Motor neuron (in vitro differentiated cells): ENCODE measurements at places on chromosomes 2 and 18. TPM values are rescaled to one million over a fixed set of nuclear protein-coding genes. Genes with fewer than 3 reads are reported as not detected.

Gene AMER3
- 7.7 and 9.2 TPM in 2 replicates for total RNA-seq

Gene SLC16A14
- total RNA-seq = 0.18 and 0.50 TPM in 2 replicates

Gene SS18
- 31.7 and 34.7 TPM in 2 replicates for total RNA-seq

Gene CHRND
- 0.21 and 0.23 TPM in 2 replicates for total RNA-seq

Gene CD207
- total RNA-seq = 0.37 and 0.88 TPM in 2 replicates

Gene ITGA4
- 2.4 and 3.2 TPM in 2 replicates for total RNA-seq

Gene FAP
- 50.5 and 93.2 TPM in 2 replicates for total RNA-seq

Gene TMEM182
- 5.8 and 6.9 TPM in 2 replicates for total RNA-seq

Gene SERPINB10
- not detected in 2 replicates for total RNA-seq

Gene DSG4
- not detected in 2 replicates for total RNA-seq

Gene TCF7L1
- 3.7 and 4.2 TPM in 2 replicates for total RNA-seq

Gene COL3A1
- total RNA-seq = 0.14 and 0.17 TPM in 2 replicates

DNA sequence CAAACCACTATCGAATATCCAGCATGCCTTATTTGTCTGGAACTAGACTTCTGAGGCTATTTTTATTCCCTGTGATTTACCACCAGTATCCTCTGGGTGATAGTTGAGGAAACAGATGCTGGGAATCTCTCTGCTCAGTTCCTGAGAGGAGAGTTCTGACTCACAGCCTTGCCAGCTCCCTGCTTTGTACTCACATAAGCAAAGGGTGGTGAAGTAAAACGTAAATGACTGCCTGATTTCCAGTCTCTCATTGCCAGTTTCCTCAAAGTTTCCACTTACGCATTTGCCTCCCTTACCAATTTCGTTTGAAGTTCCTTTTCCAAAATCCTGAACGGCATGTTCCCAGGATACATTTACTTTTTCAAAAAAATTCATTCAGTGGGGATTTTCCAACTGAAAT, 69.2 kb upstream of the HNRNPA3 start:
- ATAC-seq = peak; percentile 75

GRCh38 chr2:161419638-161420190, 3.6 kb downstream of the TBR1 start:
- ATAC-seq = no peak

DNA sequence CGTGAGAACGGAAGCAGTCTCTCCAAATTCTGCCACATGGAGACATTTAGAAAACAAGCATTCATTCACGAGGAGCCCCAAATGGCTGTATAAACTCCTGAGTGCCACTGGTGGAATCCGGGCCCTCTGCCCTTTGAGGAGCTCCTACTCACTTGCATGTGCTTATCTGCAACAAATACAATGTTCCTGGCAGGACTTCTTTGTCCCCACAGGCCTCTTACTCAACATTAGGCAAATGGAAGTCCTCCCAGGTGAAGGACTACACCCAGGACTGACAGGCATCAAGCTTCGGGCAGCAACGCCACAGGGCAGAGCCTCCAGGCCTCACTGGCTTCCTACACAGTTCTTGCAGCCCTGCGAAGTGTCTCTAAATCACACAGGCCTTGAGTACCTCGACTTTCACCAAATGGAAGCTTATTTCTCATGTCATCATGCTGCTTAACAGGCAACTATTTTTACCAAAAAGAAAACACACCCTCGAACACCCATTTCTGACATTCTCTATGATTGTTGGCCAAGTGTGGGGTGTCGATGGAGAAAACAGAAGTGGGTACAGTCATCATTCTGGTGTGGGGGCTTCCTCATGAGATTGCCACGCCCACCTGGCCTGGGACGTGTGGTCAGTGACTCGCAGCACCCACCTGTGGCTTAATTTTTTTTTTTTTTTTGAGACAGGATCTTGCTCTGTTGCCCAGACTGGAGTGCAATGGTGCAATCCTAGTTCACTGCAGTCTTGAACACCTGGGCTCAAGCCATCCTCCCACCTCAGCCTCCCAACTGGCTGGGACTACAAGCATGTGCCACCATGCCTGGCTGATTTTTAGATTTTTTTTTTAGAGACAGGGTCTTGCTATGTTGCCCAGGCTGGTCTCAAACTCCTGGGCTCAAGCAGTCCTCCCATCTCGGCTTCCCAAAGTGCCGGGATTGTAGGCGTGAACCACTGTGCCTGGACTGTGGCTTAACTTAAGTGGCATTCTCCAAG, 186.8 kb upstream of the GLI2 start:
- no peak for ATAC-seq

- ATAC-seq = no peak
Observed at GRCh38 chr2:12068796-12069538, 322.5 kb downstream of the LPIN1 start.

DNA sequence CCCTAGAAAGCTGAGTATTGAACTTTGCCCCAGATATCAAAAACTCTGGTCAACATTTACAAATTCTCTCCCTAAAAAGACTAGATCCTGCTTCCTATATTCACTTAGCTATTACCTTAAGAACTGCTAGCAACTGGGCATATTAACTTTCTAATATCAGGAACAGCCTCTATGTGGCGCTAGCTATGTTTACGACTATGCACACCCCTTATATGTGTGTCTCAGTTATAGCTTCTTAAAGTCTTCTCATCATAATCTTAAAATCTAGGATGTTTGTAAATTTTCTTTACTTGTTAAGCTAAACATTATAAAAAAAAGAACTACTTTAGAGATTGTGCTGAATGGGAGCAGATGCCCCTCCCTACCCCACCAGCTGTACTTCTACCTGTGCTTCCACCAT, 1.7 kb upstream of the STAMBP start:
- ATAC-seq = no peak

DNA sequence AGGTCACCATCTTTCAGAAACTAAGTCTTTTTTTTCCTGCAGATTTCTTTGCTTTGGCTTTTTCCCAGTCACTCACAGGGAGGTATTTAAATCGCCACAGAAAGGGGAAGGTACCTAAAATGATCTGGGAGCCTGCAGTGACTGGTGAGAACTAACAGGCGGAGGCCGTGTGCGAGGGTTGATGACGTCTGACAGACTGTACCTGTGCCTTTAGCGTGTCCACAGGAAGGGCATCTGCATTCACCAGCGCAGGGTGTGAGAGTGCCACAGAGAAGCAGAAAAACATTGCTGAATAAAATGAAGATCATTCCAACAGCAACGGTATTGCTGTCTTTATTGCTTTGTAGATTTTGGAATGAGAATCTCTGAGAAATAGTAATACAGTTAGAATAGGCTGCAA, 5.7 kb downstream of the CTDP1 start:
- no peak for ATAC-seq

DNA sequence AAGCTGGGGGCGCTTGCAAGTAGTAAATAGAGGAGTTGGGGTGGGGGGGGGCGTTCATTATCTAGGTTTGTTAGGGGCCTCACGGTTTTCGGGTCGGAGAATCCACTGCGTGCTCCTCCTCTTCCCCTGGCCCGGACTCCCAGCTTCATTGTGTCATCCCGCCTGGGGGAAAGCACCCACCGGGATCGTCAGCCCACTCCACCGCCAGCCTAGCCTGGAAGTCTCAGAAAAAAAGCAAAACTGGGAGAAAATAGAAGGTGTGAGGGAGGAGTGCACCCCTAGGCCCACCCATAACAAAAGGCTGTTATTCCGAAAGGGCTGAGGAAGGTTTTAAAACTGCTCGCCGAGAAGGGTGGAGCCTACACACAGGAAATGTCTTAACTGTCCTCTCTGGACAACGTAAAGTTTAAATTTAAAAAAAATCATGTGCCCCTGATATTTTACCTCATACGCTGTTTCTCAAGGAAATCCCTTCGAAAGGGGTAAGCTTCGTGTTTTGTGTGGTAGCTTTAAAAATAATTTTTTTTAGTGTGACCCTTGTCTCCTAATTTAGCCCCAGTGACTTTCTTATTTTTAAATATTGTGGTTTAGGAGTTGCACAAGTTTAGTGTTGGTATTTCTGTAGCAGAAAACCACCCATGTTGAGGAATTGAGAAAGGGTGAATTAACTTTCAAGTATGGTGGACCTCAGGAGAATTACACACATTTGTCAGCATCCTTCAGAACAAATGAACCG, 104.2 kb downstream of the SPTBN1 start:
- no peak for ATAC-seq

DNA sequence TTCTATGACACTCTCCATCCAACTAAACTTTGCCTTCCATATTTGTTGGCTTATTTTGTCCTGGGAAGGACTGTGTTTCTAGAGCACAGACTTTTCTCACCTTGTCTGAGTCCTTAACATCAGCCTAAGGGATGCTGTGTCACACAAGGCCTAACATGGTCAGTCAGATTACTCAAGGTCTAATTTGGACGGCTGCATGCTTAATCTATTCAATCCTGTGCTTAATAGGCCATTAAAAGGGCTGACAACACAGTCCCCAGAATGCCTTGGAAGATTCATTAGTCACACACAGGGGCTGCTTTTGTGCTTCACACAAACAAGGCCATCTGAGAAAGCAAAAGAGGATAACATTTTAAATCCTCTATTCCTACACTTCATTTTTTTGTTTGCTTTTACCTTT, 84.0 kb downstream of the DYNAP start:
- ATAC-seq = no peak

DNA sequence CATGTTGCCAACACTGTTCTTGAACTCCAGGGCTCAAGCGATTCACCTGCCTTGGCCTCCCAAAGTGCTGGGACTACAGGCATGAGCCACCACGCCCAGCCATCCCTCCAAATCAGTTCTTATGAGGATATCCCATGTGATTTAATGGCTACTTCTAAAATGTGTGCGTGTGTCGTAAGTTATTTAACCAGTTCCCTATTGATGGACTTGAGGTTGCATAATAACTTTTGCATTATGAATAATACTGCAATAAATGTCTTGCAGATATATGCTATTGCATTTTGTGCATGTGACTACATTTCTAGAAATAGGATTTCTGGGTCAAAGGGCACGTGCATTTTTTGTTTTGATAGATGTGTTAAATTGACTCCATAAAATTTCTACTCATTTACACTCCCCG, 19.0 kb downstream of the DIPK1C start:
- no peak for ATAC-seq

DNA sequence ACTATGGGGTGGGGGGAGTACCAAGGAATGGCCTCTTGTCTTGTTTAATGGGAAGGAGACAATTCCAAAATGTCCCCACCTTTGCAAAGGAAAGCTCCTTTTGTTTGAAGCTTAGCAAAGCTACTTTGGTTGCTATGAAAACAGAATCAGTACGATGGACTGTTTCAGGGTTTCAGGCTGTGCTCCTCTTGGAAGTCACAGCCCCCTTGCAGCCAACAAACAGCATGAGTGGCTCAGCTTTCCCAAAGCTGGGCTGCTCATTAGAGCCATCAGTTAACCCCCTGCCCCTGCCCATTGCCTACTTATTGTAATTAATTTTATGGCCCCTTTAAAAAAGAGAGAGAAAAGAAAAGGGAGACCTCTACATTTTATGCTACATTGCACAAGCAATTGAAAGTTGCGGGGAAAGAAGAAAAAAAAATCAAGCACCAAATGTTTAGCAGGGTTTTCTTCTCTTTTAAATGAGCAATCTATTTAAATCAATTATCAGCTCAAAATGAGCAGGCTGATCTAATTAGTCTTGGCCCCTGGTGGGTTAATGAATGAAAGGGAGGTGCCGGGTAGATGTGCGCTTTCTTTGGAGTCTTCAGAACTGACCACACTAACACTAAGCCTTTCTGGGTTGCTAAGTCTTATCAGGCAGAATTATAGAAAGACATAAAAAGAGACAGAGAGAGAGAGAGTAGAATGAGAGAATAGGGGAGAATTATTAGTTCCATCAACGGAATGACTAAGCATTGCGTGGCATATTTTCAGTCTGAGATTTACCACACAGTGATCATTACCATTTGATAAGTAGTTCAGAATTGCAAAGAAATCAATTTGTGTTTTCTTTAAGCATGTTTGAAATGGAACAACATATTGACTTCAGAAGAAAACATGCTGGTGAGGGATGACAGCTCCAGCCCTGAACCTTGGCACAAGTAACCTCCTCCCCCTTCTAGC, 284.9 kb downstream of the INSIG2 start:
- no peak for ATAC-seq

GRCh38 chr2:226873051-226873620, 37.3 kb downstream of the RHBDD1 start:
- no peak for ATAC-seq

GRCh38 chr2:156592809-156593593, 156.8 kb downstream of the GPD2 start:
- ATAC-seq = no peak

- ATAC-seq = no peak
Observed at GRCh38 chr2:573805-574392, 103.3 kb downstream of the TMEM18 start.

GRCh38 chr18:58615140-58616132, 13.5 kb downstream of the ALPK2 start:
- ATAC-seq = peak; percentile 81

- no peak for ATAC-seq
Observed at GRCh38 chr2:313991-314390, 26.1 kb upstream of the ALKAL2 start.

- ATAC-seq = no peak
Observed at GRCh38 chr2:240932001-240932723, 26.0 kb downstream of the CROCC2 start.

- ATAC-seq = no peak
Observed at GRCh38 chr2:2646433-2647051, 315.5 kb upstream of the MYT1L start.

- ATAC-seq = no peak
Observed at GRCh38 chr2:241560883-241561474, 2.4 kb downstream of the BOK start.

DNA sequence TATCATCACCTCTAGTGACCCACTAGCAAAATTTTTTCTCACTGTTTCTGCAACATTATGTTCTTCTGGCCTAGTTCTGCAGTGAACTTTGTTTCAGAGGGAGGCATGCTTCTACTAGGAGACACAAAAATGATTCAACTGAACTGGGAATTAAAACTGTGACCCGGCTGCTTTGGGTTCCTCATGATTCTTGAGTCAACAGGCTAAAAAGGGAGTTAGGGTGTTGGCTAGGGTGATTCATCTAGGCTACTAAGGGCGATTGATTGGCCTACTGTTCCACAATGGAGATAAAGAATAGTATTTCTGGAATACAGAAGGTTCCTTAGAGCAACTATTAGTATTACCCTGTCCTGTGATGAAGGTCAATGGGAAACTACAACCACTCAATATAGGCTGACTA, 179.5 kb downstream of the PPP1R1C start:
- peak; percentile 69 for ATAC-seq

DNA sequence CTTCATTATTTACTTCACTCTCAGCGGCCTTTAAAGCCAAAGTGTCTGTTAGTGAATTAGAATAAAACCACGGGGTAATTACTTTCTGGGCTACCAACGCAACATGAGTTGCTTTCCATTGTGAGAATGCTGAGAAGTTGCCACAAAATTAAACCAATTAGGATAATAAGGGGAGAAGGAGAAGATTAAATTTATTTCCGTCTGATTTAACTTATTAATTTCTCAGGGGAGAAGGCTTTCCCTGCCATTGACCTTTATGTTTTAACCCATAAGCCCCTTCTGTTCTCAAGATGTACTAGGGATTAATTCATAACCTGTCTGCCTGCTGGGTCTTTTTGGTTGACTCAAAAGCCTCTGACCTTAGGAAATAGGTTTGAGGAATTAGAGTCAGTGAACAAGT, 42.3 kb upstream of the IGFBP5 start:
- no peak for ATAC-seq
